ENCODE measurements at places on chromosomes 7 and 10.

DNA sequence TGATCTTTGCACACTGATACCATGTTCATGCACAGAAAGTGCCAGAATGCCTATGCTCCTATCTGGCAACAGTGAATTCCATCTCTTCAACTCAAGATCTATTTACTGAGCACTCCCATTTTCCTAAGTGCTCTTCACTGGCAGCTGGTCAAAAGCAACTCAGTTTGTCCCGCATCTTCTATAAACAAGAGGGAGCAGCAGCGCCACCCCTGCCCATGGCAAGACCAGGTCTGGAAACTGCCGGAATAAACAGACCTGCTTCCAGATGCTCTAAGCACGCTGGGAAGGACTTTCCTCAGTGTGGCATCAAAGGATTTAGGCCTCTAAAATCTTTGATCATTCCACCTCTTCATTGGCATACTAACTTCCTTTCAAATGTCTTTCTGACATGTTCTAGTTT is 104.4 kb upstream of the MACROH2A2 start:
- no peak for DNase-seq

- DNase-seq: no peak
Observed at GRCh38 chr10:34941471-34942357, 126.6 kb upstream of the PARD3 start.

- no peak for DNase-seq
Observed at GRCh38 chr7:132410385-132410784, 165.9 kb downstream of the PLXNA4 start.

DNA sequence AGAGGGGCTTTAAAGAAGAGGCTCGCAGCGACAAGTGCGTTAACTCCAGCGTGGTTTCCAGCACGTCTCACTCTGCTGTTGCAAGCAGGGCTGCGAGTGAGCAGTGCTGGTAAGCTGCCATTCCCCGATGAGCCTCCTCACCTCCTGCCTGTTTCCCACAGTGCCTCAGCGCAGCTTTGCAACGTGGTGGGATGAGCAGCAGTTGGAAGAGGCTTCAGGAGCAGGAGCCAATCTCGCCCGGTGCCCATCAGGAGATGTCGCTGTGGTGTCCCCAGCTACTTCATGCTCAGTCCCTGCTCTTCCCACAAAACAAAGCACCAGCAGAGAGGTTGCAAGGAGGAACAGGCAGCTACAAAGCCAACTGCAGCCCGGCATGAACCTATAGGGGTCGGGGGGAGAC is 2.4 kb upstream of the ADARB2 start:
- no peak for DNase-seq

GRCh38 chr7:80272560-80273239 is 138.1 kb downstream of the GNAI1 start:
- DNase-seq: no peak

Measured in effector CD4-positive, alpha-beta T cell (primary cell).